ENCODE measurements at places on chromosomes 16 and 17.

DNA sequence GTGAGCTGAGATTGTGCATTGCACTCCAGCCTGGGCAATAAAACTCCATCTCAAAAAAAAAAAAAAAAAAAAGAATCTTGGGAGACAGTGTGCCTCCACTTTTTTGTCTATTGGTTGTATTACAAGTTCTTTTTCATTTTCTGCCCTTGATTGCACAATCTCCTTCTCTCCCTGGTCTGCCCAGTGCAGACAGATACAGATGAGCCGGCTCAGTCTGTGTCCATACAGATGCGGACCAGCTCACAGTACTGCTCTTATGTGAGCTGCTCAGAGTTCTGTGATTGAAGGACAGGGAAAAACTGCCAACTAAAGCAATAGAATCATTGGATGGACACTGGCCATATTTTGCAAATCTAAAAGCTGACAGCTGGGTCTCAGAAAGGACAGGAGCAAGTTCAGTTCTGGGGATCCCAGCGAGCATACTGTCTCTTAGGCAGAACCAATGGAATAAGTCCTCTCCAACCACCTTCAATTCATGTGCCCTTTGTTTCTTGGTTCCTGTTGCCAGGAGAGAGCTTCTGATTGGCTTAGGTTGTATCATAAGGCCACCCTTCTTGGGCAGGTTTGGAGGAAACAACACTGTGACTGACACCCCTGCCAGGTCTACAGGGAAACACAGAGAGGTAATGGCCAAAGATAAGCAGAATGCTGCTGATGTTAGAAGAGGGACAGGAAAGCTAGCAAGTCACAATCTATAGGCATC lies 495.6 kb upstream of the HSBP1 start:
- no peak for DNase-seq

- DNase-seq: no peak
These were observed 11.9 kb downstream of the EPN2 start for GRCh38 chr17:19248928-19249574.

DNA sequence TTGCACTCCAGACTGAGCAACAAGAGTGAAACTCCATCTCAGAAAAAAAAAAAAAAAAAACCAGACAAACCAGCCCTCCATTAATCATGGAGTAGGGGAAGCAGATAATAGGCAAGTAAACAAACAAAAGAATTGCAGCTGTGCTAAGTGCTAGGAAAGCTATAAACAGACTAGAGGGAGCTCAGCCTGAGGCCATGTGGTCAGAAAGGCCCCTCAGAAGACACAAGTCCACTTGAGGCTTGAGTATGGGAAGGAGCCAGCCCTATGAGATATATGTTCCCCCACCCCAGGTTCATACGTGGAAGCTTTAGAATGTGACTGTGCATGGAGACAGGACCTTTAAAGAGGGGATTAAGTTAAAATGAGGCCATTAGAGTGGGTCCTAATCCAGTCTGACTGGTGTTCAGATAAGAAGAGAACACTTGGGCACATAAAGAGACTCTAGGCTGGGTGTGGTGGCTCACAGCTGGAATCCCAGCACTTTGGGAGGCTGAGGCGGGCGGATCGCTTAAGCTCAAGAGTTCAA lies 132.6 kb upstream of the NOL11 start:
- no peak for DNase-seq

- DNase-seq: no peak
These were observed 2.6 kb downstream of the ERI2 start for GRCh38 chr16:20803561-20804214.

DNA sequence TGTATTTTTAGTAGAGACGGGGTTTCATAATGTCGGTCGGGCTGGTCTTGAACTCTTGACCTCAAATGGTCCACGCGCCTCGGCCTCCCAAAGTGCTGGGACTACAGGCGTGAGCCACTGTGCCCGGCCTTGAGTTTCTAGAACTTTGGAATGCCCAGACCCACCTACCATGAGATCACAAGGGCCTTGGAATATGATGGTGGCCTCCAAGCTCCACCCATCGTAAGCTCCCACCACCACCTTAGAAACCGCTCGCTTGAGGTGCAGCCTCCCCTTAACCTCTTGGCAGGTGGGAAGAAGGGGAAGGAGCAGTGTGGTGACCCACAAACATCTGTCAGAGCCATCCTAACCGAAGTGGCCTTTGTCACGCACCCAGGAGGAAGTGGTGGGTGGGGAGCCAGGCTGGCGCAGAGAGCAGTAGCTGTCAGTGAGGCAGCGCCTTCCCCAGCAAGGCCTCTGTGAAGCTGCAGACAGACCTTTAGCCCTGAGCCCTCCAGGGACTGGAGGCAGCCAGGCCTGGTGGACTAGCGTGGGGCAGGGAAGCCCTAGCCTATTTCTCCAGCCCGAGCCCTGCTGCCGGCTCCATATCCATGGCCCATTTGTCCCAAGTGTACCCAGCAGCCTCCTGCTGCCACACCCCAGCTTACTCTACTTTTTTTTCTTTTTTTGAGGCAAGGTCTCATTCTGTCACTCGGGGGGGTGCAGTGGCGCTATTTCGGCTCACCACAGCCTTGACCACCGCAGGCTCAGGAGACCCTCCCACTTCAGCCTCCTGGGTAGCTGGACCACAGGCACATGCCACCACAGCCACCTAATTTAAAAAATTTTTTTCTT lies 13.1 kb upstream of the SEPHS2 start:
- DNase-seq: no peak

DNA sequence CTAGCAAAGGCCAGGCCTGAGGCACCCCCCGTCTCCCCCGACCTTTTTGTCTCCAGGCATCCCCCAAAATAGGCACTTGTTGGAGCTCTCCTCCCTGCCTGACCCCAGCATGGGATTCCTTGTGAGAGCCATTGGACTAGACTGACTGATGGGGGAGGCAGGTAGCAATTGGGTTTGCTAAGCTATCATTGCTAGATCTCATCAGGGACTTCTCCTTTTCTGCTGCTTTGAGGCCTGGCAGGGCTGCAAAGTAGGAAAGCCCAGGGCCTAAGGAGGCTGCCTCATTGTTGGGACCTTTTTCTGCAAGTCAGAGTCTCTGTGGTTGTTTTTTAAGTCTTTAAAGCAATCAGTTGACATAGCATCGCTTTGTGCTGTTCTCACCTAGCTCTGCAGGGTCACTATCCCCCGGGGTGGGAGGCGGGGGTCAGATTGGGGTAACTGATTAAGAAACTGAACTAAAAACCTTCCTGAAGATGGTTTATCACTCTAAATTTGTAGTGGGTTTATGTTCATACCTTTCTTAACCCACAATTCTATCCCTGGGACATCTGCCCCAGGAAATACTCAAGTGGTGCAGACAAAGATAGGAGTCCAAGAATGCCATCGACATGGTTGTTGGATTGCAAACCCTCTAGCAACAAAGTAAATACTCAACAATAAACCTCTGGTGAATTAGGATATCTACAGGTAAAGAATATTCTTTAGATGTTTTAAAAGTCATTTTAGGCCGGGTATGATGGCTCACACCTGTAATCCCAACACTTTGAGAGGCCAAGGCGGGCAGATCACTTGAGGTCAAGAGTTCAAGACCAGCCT lies 28.0 kb downstream of the LLGL2 start:
- no peak for DNase-seq

- DNase-seq: peak; percentile 93
These were observed at the start of gene DNAJA3 for GRCh38 chr16:4425378-4426020. Gene DNAJA3 (plus strand): TSS chr16:4425868. CDS start chr16:4425882, 14 bp downstream.

DNA sequence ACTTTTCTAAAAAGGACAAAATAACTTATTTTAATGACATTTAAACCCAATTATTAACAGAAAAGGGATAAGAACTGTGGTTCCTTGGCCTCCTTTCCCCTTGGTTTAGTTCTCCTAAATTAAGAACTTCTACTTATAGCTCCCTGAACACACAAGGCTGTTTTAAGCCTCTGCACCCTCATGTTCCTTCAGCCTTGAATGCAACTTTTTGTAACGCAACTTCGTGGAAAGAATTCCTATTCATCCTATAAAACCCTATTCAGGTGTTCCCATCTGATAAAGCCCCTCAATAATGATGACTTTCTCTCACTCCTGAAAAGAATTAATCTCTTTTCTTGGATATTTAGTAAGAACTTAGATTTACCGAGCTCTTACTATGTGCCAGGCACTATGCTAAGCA lies 6.3 kb downstream of the STAT3 start:
- DNase-seq: no peak

DNA sequence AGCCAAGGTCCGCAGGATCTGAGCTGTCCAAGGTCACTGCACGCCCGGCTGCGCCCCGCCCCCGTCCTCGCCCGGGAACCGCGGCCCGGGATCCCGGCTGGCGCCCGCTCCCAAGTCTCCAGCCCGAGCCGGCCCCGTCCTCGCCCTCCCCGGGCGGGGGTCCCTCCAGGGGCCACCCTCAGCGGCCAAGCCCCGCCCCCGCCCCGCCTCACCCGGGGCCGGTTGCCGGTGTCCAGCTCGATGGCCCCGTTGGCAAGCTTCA lies 216 bp downstream of the VPS9D1 start:
- DNase-seq: peak; percentile 82

DNA sequence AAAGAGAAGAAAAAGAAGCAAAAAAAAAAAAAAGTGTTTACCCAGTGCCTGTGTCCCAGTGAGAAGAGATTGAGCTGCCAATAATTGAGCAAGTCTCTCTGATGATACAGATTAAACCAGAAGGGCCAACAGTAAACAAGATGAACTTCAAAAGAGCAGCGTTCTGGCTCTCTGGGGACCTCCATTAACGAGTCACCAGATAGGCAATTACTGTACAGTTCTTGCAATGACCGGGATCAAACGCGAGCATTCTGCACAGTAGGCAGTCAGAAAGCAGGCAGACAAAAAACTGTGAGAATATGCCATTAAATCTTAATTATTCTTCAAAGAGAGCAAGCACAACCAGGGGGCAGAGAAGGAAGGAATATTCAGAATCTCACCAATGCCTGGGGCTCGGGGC lies 626.1 kb downstream of the TMEM114 start:
- no peak for DNase-seq

DNA sequence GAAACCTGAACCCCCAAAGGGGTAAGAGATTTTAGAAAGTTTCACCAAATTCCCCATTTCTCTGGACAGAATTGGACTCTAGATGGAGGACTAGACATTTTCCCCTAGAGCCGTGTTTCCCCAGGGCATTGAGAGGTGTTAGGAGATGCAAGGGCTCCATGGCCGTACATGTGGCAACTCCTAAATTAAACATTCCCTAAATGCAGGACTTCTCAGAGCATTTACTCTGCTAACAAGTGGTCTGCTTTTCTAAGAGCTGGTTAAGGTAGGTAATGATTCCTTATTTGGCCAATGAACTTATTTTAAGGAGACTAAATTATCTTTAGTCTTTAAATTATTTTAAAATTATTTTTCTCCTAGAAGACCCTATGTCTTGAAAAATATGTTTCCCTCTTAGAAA lies 200.9 kb downstream of the MSI2 start:
- no peak for DNase-seq

DNA sequence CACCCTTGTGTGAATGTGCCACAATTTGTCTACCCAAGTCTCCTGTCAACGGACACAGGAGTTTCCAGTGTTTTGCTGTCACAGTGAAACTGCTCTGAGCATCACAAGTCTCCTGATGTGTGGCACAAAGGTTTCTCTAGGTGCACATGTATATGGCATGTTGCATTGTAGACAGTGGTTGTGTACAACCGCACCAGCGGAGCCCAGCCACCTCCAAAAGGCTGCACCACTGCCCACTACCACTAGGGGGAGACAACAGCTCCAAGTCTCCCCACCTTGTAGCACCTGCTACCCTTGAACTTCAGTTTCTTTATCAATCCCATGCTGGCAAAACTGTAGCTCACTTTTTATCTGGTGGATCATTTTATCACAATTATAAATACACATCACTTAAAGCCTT lies 95.5 kb upstream of the ZNF469 start:
- DNase-seq: no peak

- no peak for DNase-seq
These were observed 57.4 kb downstream of the HS3ST3A1 start for GRCh38 chr17:13544292-13544691.

DNA sequence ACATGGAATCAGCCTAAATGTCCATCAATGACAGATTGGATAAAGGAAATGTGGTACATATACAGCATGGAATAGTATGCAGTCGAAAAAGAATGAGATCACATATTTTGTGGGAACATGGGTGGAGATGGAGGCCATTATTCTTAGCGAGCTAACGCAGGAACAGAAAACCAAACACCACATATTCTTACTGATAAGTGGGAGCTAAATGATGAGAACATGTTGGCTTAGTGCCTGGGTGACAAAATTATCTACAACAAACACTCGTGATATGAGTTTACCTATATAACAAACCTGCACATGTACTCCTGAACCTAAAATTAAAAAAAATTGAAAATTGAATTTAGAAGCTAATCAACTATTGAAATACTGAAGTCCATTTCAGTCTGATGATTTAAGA lies 6.1 kb downstream of the ANKS4B start:
- DNase-seq: no peak

DNA sequence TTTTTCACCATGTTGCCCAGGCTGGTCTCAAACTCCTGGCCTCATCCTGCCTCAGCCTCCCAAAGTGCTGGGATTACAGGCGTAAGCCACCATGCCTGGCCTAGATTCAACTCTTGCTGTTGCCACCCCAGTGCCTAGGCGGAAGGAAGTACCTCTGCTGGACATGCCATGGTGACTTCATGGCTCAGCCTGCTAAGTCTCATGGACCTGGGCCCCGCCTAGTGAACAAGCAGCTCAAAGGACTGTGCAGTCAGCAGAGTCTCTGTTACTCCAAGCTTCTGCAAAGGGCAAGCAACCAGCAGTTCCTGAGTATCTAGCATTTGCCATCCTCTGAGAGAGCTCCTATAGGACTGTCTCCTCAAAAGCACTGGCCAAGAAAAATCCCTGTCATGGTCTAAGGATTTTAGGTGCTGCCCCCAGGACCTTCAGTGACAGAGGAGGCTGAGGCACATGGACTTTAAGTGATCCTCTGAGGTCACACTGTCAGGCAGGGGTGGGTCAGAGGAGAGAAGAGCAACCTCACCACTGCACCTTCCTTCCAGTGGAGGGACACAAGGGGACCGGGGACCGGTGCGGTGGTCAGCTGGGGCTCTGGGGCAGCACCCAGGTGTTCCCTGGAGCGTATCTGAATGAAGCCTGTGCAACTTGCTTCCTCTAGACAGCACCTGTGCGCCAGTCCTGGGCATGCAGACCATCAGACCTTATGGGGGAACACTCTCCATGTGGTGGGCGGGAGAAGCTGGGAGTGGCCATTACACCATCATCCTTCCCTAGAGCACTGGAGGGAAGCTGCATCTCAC lies 71.3 kb downstream of the IL21R start:
- no peak for DNase-seq

GRCh38 chr16:83727018-83727417 lies 80.8 kb upstream of the HSBP1 start:
- no peak for DNase-seq

- DNase-seq: no peak
These were observed 29.8 kb upstream of the PLLP start for GRCh38 chr16:57314161-57314785.

GRCh38 chr16:56649820-56650219 lies 1.9 kb upstream of the MT1B start:
- DNase-seq: no peak

GRCh38 chr17:17420561-17421269 lies 56.1 kb upstream of the MED9 start:
- no peak for DNase-seq

DNA sequence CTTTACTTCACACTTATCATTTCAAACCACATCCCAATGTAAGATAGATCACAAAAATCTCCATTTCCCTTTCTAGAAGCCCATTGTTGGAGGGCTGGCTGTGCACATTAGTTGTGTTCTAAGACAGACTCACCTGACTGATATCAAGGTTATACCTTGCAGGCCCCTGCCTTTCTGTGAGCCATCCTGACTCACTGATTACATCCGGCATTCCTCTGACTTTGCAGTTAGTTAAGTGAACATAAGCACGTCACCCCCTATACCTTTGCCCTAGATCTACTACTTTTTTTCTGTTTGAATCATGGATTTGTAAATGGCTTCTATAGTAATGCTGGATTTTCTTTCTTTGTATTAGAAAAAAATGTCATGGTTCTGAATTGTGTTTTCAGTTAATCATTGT lies 78.3 kb downstream of the TANGO6 start:
- DNase-seq: no peak

Measured in left lobe of liver (tissue), 2 donors.